ENCODE measurements at places on chromosomes 4 and X.

- no peak for DNase-seq
These were observed 16.1 kb downstream of the ARFIP1 start for GRCh38 chr4:152795891-152796290.

DNA sequence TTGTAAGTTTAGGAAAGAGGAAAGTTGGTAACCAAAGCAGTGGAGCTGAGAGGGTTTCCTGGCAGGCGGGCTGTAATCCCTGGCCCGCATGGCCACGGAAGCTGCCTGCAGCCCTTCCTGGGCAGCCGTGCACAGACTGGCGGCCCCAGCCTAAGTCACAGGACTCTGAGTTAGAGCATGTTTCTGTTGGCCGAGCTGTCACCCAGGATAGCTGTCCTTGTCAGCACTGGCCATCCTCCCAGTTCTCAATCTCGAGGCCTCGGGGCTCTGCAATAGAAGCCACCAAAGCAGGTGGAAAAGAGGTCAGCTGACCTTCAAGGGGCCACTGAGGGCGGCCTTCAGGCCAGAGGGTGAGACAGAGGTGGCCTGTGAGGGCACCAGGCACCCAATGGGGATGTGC lies 20.5 kb downstream of the PNMA6E start:
- DNase-seq, result no peak

DNA sequence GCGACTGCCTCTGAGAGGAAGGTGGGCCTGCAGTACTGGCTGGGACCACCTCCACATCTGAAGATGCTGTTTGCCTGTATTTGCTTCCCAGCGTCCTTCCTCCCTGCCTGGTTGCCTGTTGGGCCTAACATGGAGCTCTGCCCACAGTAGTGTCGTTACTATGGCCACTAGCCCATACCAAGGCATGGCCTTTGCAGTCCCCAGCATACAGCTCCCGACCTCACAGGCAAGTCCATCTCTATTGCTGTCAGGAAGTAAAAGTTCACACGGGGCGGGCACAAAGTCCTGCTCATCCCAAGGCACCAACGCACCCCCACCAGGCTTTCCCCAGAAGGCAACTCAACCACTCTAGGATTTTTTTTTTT lies 71.6 kb downstream of the MAML3 start:
- no peak for DNase-seq

GRCh38 chr4:55173580-55173979 lies 48.2 kb upstream of the KDR start:
- peak; percentile 79 for DNase-seq

DNA sequence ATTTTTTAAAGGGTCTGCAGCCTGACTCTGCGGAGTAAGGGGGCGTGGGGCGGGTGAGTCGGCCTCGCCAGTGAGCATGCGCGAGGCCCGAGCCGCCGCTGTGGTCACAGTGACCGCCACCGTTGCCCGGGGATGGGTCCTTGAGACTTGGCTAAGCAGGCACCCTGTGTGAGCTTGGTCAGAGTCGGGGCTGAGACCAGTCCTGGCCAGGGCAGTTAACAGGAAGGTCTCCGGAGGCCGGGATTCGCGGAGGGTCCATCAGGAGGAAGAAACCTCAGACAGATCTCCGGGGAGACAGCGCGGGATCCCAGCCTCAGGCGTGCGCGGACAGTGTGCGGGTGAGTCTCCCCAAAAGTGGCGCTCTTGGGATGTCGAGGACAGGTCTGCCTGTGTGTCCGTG lies 1384.4 kb upstream of the PCDH10 start:
- no peak for DNase-seq

DNA sequence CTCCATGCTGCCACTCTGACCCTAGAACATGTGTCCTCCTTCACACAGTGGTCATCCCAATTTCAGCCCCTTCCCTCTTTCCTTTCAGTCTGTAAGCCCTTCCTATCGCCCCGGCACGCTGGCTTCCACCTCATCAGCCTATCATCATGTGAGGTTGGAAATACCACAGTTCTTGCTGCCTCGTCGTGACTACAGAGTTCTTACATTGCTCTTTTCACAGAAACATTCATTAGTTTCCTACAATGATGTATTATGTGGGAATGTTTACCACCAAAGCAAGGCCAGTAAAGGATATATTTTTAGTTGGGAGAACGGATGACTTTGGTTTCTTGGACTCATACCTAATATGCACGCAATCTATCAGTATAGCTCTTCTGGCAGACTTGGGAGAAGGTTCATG lies 169.5 kb upstream of the BOD1L1 start:
- peak; percentile 17 for DNase-seq

DNA sequence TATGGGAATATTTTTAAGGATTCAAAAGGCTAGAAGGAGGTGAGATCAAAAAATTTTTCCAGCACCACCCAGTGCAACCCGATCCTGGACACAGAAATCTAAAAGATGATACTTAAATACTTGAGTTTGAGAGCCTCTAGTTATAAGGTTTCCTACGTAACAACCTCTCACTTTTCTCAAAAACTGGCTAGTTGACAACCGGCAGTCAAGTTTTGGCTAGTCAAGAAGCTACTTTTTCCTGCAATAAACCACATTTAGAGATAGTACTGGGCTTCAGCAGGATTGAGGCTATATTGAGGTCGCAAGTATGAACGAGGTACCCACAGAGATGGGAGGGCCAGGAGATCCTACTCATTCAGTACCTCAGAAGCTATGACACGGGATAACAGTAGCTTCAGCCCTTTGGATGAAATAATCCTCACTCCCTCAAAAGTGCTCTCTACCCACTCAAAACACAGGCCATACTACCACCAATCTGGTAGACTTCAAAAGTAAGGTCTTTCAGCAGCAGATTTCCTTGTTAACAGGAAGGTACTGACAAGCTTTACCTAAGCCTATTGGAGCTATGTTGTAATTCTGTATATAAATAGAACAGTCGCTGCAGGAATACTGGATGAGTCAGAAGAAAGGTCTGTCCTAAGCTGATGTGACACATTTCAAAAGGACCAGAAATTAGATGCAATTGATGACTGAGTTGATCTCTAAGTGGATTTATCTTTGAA lies 1.5 kb upstream of the TSPAN5 start:
- DNase-seq, result peak; percentile 33

DNA sequence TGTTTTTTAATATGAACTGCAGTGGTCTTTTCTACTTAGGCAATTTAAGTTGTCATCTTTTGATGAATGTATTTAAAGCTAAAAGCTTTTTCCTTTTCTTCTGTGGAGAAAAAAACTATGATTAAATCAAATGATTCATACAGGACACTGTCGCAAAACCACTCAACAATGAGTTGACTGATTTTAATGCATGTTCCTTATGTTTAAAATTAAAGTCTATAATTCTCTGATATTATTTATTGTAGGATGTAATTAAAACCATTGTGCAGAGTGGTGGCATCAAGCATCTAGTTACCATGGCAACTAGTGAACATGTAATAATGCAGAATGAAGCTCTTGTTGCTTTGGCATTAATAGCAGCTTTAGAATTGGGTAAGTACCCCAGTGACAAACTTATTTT lies 172.5 kb downstream of the RAP1GDS1 start:
- DNase-seq, result no peak

DNA sequence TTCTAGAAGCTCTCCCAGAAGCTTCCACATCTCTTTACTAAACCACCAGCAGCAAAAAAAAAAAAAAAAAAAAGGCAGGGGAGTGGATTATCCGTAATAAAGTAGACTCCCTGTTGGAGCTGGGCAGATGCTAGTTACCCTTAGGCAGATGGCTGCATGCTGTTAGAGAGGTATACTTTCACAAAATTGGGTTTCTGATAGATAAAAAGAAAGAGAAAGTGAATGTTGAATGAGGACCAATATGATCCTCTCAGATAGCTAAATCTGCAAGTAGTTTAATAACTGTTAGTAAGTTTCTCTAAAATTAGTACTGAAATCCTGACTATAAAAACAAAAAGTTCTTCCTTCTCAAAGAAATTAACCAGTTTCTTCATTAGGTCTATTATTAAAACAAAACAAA lies 195.4 kb downstream of the ANAPC10 start:
- no peak for DNase-seq

GRCh38 chrX:4935846-4936245 lies 1222.4 kb upstream of the PRKX start:
- DNase-seq, result no peak

- DNase-seq, result peak; percentile 91
These were observed 162.8 kb downstream of the FBXO8 start for GRCh38 chr4:174120446-174121295.

DNA sequence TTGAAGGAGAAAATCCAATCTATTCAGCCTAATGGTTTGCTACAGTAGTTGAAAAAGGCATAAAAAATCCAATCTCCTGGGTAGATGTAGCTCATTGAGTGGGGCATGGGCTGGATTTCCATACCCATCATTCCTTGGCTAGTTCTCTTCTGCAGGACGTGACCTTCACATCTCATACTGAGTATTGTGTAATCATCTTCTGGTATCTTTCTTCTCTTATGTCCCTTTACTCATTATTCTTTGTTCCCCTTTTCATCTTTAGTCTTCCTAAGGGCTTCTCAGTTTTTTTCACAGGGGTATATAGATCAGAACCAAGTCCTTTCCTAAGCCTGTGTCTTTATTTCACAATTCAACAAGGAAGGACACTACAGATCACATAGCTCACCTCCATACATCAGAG lies 727.6 kb upstream of the MAGEB2 start:
- DNase-seq, result no peak

DNA sequence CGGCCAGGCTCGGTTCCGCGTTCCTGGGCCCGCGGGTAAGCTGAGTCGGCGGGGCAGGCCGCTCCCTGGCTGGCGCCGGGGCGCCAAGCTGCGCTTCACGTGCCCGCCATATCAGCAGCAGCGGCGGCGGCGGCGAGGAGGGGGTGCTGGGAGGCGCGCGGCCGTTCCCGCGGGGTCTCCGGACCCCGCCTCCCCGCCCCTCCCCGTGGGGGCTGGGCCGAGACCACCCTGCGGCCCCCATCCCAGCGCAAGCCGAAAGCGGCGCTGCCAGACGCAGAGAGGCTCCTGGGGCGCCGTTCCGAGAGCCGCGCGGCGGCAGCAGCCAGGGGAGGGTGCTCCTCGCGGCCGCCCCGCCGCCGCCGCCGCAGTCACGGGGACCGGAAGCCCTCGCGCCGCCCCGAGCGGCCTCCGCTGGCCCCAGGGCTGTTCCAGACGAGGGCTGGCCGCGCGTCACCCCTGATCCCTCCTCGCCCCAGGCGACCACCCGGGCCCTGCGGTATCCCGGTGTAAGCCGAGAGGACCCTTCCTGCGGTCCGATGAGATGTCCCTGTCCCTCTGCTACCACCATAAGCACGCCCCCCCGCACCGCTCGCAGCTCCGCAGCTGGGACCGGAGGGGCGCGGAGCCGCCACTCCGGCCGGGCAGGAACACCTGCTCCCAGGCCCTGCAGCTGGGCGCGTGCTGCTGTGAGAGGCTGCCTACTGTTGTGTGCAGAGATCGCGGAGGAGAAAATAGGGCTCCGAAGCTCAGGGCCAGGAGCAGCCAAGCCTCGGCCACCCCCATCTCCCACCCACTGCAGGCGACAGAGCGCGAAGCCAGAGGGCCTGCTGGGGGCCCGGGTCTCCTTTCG lies 7.5 kb upstream of the BCOR start:
- no peak for DNase-seq

DNA sequence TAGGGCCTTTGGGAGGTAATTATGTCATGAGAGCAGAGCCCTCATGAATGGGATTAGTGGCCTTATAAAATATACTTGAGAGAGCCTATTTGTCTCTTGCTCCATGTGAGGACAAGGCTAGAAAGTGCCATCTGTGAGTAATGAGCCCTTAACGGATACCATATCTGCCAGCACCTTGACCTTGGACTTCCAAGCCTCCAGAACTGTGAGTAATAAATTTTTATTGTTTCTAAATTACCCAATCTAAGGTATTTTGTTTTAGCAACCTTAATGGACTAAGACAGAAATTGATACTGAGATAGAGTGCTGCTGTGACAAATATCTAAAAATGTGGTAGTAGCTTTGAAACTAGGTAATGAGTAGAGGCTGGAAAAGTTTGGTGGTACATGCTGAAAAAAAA lies 285.0 kb upstream of the DIPK2B start:
- peak; percentile 16 for DNase-seq

GRCh38 chr4:114038762-114039387 lies 59.4 kb upstream of the ARSJ start:
- no peak for DNase-seq

DNA sequence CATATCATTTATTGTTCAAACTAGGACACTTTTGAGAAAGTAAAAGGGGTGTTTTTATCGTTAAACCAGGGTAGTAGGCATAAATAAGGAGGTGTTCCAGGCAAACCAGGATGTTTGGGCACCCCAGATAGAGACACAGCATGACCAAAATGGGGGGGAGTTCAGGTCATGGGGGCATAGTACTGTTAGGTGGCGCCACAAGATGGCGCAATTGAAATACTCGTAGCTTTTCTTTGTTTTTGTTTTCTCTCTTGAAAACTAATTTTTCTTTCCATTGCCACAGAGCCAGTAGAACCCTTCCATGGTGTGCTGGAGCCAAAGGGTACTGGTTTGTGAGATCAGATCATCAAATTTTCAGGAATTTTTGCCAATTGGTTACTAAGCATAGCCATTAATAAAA lies 283.4 kb downstream of the BCOR start:
- DNase-seq, result peak; percentile 38

- DNase-seq, result peak; percentile 2
These were observed at the start of gene BEX2 for GRCh38 chrX:103310555-103311398. Gene BEX2, minus strand, starts transcription at chrX:103310990. Its CDS starts 1,014 bp downstream, at chrX:103309976.

- DNase-seq, result peak; percentile 75
These were observed 6.6 kb upstream of the MAGEB17 start for GRCh38 chrX:16160729-16161128.

GRCh38 chr4:27366104-27366823 lies 505.6 kb downstream of the STIM2 start:
- peak; percentile 97 for DNase-seq

GRCh38 chrX:104522386-104522785 lies 43.6 kb upstream of the IL1RAPL2 start:
- DNase-seq, result no peak

GRCh38 chr4:169047956-169048355 lies 37.9 kb upstream of the CBR4 start:
- DNase-seq, result no peak

DNA sequence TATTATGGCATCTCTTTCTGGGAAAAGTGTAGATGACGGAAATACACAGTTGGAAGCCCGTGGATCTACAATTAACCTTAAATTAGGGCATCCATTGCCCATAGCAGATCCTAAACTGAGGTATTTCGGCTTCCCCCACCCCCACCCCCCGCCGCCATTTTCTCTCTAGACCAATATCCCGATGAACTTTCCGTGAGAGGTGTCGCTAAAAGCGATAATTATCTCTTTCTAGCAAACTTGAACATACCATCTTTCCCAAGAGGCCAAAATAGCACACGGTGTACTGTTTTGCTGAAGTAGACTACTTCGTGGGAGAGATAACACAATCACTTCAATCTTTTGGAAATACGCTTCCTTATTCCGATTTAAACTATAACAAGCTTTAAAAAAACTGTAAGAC lies 554 bp downstream of the KLHL15 start:
- DNase-seq, result peak; percentile 37

DNA sequence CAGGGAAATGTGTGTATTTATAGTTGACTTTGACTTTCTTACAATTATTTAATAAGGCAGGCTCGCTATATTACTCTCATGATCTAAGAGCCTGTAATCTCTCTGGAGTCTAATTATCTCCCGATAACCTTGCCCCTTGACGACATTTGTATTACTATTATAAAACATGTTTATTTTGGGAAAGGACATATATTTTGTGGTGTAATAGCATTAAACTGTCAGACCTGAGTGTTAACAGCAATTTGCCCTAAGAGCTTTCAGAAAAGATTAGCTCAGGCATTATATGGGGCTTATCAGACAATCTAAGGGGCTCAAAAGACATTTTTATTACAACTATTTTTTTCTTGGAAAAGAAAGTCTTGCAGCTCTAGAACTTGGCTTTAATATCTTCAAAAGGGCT lies 427.9 kb upstream of the SLIT2 start:
- no peak for DNase-seq
